CD4-positive, alpha-beta T cell treated with Interleukin-15 for 1 hour (primary cell): ENCODE measurements at places on chromosomes 5 and 9.

GRCh38 chr9:114310471-114311450 is 12.1 kb upstream of the ORM1 start:
- no peak for DNase-seq

GRCh38 chr5:155624597-155625241 is 611.2 kb downstream of the KIF4B start:
- no peak for DNase-seq

GRCh38 chr5:60638300-60638699 is 61.7 kb downstream of the DEPDC1B start:
- DNase-seq = no peak

GRCh38 chr9:90508940-90509339 is 133.7 kb downstream of the DIRAS2 start:
- DNase-seq = no peak

DNA sequence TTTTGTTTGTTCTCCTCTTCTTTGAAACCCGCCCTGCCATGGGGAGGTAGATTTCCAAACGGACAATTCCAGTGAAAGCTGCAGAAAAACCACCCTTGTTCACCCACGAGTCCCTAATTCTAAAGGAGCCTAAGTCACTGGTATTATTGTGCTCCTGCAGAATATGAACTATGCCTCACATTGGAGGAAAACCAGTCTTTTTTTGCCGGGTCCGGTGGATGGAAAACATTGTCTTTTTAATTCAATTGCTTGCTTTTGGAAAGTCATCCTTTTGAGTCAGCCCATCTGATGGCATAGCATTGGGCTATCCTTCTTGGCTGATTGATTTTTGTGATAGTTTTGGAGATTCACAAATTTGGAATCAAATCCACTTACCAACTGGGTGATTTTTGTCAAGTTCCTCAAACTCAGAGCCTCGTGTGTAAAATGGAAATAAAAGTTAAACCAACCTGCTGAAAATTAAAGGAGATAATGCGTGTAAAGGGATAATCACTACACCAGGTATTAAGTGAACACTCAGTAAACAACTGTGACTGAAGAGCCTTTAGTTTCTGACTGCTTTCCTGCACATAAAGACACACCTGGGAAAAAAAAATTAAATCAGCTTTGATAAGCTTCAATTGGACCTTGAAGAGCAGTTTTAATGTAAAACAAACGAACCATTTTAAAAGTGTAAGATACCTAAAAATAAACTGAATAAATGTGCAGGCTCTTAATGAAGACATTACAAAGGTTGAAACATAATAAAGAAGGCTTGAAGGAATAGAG is 780 bp upstream of the CCNJL start:
- DNase-seq = no peak

DNA sequence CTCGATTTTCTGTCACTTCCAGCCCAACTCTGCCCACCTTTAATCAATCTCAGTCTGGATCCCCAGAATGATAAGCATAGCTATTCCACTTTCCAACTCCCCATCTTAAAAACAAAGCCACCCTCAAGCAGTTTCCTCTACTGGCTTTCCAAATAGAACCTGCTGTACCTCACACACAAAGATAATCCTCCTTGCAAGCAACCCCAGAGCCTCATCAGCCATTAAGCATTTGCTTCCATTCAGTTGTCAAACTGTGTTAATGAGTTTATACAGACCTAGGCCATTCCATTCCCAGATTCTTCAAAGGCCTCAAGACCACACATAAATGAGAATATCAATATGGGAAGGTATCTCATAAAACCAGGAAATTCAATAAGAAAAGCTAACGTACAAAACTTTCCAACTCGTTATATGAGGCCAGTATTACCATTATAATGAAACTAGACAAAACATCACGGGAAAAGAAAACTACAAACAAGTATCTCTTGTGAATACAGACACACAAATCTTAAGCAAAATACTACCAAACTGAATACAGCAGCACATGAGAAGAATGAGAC is 86.8 kb downstream of the DROSHA start:
- DNase-seq = no peak

DNA sequence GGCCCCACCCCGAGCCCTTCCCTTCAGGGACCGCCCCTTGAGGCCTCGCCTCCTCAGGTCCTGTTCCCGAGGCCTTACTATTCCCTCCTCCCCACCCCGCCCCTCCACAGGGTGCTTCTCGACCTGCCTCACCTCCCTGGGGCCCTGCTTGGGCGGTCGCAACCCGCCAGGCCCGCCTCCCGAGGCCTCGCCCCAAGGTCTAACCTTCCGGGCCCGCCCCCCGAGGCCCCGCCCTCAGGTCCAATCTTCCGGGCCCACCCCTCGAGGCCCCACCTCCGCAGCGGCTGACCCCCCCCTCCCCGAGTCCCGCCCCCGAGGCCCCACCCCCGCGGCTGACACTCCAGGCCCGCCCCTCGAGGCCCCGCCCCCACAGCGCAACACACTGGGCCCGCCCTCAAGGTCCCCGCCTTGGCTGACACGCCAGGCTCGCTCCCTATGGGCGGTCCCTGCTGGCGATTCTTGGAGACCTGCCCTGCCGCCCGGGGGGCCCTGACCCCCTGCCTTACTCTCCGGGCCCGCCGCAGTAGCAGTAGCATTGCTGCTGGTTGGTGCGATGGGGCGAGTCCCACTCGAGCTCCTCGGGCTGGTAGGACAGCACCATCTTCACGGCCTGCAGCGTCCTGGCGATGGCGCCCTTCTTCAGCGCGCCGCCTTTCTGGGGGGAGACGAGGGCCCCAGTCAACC is 8.2 kb downstream of the PHF19 start:
- peak; percentile 98 for DNase-seq

DNA sequence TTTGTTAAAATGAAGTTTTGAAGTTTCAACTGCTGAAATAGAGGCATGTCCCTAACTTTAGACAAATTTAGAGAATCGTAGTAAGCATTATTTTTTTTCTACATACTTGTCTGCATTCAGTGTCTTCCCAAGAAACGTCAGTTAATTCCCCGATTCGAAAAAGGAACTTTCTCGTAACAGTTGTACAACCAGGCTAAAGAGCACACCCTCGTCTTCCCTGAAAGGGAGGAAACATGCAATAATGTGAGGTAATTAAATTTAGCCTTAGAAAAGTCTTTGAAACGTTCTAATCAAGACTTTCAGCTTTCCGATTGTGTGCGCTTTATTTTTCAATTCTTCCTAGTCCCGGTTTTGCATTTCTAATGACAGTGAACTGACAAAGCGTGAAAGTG is 374 bp upstream of the SLC1A3 start:
- DNase-seq = no peak

DNA sequence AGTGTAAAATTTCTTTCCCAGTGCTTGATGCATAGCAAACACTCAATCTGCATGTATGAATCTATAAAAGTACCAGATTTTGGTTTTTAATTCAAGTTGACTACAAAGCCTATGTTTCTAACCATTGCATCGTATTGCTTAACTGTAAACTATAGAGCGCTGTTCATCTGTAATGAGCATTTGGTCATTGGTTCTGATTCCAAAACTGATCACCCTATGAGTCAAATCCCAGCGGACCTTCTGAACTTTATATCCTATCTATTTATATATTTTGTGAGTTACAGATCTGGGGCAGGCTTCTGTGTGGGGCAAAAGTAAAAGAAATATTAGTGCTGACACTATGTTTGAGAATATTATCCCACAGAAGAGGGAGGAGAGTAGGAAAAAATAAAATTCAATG is 305.7 kb upstream of the TNC start:
- DNase-seq = no peak

DNA sequence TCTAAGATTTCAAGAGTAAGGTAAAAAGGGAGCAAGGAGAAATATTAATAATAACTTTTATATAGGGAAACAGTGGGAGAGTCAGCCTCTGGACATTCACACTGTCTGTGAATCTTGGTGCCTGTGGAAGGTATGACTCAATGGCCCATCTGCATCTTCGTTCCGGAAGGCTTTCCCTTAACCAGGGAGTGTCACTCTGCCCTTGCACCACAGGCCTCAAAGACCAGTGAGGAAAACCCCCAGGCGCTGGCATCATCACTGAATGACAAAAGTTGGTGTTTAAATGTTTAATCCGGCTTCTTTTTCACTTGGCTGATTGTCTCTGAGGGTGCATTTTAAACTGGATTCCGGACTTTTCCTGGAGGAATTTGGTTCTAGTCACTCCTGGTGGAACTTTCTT is 522.4 kb upstream of the TLE4 start:
- no peak for DNase-seq

DNA sequence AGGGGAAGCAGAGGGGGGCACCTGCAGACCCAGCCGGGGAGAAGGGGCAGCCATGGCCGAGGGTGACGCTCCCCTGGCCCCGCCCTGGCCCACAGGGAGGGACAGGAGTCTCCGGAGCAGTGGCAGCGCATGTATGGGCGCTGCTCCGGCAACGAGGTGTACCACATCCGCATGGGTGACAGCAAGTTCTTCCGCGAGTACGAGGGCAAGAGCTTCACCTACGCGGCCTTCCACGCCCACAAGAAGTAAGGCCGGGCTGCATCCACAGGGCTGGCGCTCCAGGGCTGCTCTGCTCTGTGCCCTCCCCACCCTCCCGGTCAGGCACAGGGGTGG is 68.2 kb downstream of the KCNT1 start:
- DNase-seq = no peak

DNA sequence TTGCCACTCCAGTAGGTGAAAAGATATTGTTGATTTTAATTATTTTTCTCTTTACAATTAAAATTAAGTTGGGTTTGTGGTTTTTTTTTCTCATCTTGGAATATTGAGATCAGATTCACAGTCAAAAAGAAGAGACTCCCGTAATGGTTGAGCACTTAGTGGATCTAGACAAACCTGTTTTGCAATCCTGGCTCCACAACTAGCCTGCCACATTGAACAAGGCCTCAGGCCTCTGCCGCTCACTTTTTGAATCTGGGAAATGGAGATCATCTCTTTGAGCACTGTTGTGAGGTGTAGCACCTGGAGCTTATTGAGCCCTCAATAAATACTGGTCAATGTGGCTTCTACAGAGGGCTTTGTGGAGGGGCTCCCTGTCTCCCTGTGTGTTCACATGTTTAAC is 37.1 kb upstream of the RARS1 start:
- no peak for DNase-seq

DNA sequence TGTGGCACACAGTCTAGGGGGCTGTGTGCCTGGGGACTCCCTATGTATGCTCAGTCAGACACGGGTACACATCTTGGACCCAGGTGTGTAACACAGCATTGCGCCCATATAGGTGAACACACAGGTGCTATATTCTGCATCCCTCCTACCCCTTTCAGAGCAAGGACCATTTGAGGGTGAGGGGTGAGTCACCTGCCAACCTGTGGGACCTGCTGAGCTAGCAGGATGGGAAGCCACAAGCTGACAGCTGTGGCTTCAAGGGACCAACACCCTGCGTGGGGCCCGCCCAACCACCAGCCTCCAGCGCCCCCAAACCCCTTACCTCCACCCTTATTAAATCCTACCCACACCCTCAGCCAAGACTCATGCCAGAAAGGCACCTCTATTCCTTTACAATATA is 14.6 kb upstream of the AQP7 start:
- DNase-seq = peak; percentile 30

DNA sequence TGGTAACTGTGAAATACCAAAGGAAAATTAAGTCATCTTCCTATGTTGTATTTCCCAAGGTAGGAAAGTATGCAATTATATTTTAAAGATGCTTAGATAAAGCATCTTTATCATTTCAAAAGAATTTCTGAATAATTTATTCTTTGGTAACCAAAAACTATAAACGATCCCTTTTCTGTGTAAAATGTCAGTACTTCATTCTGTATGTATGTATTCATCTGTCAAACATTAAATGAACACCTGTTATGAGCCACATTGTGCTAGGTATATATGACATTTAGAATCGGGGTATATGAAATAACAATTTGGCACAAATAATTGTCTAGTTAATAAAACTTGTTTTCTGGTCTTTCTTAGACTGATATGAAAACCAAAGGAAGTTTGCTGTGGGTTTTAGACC is 89.4 kb upstream of the DHFR start:
- no peak for DNase-seq

- peak; percentile 84 for DNase-seq
Observed at GRCh38 chr5:1480217-1480616, 35.0 kb upstream of the SLC6A3 start.

DNA sequence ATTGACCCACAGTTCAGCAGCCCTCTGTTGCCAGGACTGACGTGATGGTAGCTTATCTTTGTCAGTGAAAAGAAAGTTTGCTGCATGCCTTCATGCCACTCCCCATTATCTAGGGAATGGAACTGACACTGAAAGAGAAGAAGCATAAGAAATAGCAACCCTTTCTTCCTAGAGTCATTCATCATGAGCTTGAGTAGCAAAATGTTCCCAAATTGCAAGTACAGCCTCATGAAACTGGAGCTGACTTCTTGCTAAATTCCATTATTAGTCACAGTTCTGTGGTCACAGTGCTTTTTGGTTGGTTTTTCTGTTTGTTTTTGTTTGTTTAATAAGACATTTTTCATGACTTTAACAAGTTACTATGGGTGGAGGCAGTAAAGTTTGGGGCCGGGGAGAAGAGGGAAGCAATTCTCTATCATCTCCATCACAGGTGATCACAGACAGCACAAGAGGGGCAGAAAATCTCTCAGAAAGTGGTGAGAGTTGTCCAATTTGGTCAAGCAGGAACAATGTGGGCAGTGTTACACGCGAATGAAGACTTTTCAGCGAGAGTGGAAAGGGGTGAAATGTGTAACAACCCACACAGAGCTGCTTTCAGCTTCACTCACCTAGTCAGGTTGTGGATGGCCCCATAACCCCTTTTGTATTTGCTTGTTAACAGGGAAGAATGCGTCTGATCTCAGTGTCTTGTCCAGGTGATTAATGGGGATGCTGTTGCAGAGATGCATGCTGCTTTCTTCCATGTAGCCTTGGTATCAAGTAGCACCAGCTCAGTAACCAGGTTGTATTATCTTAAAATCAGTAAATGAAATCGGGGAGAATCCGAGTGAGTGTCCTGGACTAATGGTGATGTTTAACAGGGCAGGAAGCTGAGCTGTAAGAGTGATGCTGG is 440.4 kb downstream of the DMRT2 start:
- no peak for DNase-seq

- DNase-seq = no peak
Observed at GRCh38 chr9:13388157-13388556, 108.7 kb upstream of the MPDZ start.

DNA sequence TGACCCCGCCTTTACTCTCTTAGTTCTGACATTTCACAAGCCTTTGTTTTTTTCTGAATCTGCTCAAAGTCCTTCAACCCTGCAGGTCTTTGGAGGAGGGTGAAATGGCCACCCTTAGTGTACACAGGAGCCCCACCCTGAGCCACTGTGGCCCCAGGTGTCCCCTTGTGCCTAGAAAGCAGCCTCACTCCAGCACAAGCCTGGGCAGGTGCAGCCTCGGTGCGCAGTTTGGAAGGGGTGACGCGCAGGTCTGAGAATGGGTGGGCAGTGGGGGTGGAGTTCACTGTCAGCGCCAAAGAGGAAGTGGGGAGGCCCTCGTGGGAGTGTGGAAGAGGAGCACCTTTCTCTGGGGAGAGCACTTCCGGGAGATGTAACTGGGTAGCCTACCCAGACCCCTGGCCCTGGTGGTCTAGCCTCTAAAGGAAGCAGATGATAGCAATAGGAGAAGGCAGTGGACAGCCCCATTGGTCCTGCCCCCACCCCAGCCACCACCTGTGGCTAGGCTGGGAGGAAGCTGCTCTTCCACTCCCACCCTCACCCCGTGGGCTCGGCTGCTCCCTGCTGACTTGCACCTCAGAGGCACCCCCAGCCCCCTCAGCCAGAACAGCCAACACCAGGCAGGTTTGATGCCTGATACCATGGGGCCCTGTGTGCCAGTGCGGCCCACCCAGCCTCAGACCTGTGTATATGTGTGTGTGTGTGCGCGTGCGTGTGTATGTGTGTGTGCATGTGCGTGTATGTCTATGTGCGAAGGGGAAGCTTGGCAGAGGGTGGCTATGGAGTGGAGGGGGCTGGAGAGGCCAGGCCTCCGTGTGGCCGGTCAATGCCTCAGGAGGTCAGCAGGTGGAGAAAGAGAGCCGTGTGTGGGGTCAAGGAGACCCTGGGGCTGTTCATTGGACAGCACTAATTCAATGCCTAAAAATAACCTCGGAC is 16.8 kb upstream of the DAB2IP start:
- DNase-seq = no peak
